ENCODE measurements at places on chromosomes 12 and 14.

DNA sequence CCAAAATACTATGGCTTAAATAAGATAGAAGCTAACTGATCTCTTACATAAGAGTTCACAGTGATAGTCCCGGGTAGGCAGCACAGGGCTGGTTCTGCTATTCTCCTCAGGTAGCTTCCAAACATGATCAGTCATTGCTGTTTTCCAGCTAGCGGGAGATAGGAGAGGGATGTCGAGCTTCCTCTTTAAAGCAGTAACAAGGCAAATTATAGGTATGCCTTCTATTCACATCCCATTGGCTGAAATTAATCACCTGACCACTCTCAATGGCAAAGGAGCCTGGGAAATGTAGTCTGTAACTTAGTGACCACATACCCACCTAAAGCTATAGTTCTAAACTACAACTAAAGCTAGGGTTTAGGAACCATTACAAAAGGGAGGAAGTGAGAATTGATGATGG, 34.5 kb upstream of the VRK1 start:
- DNase-seq = no peak

DNA sequence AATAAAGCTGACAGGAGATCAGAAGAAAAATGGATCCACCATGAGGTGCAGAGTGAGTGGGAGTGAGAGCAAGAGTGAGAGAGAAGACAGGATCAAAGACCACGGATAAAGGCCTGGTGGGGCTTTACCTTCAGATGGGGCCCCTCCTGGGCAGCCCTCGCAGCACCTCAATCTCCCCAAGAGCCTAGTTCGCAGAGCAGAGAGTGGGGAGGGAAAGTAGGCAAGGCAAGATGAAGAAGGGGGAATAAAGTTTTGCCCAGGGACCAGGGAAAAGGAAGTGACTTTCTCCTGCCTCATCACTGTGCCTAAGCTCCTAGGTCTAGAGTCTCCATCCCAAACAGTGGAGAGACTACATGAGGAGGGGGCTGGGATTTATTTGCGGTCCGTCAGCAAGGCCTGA, 10.3 kb downstream of the OR10P1 start:
- no peak for DNase-seq

- no peak for DNase-seq
Observed at GRCh38 chr12:132452596-132453350, 37.2 kb upstream of the FBRSL1 start.

DNA sequence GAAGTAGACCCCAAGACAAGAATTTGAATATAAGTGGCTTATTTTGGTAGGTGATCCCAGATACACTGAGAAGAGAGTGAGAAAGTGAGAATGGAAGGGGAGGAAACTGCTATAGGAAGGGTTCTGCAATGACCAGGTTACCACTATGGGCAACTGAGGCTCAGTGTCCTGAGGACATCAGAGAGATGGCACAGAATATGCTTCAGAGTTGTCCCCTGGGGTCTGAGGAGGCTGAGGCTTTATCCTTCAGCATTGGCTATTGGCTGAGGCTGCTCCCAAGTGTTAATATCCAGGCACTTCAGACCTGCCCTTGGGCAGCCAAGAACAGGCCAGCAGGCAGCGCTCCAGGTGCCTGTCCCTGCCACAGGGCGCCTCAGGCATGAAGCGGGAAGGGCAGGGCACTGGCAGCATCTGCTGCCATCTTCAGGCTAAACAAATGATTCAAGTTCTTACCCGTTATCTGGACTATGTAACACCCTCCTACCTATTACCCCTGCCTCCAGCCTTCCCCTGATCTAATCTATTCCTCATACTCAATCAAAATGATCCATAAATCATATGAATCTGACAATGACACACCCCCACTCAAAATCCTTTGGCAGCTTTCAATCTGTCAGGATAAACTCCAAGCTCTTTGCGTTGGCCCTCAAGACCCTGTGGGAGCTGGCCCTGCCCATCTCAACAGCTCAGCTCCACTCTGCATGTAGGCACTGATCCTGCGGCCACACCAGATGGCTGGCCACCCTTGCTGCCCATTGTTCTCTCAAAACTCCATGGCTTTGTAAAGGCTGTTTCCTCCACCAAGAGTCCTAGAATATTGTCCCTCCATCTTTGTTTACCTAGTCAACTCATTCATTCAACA, 42.4 kb downstream of the CKAP4 start:
- no peak for DNase-seq

DNA sequence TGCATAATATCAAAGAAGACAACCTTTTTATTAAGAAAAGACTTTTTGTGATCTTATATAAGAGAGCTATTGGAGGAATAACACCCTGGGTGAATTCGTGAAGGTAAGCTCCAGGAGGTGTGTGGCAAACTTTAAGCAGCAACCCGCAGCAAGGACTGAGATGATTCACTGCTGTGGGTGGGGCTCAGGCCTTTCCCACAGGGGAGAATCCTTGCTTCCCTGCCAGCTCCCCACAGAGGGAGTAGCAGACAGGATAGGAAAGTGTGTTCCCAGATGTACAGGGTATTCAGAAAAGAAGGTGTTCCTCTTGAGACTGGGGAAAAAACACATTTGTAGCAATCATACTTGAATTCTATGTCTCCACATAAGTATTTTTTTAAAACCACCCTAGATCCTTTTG, 9.2 kb downstream of the NDUFA12 start:
- no peak for DNase-seq
